ENCODE measurements at places on chromosomes 4 and X.

DNA sequence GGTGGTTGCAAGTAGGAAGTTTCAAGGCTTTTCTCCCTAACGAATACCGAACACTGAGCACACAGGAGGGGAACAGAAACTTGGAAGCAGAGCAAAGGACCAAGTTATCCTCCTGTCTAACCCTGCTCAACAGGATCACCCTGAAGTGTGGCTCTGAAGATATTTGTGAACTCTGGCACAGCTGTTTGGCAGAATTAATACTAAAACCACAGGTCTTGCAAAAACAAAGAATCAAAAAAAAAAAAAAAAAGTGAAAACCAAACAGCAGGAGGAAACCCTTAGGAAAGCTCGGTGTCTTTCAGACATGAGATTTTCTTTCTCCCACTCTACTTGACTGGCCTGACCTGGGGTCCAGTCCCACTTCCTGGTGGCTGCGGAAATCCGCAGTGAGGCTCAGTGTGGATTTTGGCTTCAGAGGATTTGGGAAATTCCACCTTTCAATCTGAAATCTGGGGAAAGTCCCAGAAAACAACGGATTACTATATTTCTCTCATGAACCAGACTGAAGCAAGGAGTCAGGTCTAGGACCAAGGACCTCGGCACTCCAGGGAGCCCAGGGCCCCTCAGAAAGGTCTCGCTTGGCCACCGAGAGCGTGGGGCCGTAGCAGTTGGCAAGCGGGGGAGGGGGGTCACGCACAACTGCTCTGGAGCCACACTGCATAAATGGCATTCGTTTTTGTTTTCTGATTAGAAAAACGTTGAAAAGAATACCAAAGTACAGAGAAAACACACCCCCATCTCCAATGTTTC is 867 bp downstream of the TIFA start:
- DNase-seq: no peak

- DNase-seq: no peak
Measured at GRCh38 chr4:56308384-56308783, 78.9 kb downstream of the AASDH start.

- no peak for DNase-seq
Measured at GRCh38 chr4:106344647-106344970, 24.0 kb downstream of the GIMD1 start.

- no peak for DNase-seq
Measured at GRCh38 chr4:5888222-5889001, 4.5 kb downstream of the CRMP1 start.

GRCh38 chr4:6556263-6556662 is 18.7 kb upstream of the MAN2B2 start:
- DNase-seq: no peak

DNA sequence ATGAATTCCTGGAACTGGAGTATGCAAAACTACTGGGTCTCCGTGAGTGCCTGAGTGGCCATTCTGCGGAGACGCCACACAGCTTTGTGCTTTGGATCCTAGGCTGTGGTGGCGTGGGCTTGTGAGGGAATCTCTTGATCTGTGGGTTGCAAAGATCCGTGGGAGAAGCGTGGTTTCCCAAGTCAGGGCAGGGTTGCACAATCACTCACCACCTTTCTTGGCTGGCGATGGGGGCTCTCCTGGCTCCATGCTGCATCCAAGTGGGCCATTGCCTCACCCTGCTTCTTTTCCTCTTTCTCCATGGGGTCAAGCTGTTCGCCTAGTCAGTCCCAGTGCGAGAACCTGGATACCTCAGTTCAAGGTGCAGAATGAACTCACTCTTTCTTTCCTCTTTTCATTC is 62.5 kb downstream of the SLAIN2 start:
- DNase-seq: no peak

DNA sequence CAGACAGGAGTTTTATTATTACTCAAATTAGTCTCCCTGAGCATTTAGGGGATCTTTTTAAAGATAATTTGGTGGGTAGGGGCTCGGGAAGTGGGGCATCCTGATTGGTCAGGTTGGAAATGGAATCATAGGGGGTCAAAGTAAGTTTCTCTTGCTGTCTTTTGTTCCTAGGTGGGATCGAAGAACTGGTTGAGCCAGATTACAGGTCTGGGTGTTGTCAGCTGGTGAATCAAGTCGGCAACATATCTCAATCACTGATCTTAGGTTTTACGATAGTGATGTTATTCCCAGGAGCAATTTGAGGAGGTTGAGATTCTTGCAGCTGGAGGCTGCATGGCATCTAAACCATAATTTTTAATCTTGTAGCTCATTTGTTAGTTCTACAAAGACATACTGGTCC is 629.5 kb upstream of the AMOT start:
- no peak for DNase-seq

- no peak for DNase-seq
Measured at GRCh38 chr4:10008609-10009005, 12.7 kb downstream of the SLC2A9 start.

GRCh38 chr4:111198446-111198845 is 575.6 kb upstream of the PITX2 start:
- DNase-seq: no peak

DNA sequence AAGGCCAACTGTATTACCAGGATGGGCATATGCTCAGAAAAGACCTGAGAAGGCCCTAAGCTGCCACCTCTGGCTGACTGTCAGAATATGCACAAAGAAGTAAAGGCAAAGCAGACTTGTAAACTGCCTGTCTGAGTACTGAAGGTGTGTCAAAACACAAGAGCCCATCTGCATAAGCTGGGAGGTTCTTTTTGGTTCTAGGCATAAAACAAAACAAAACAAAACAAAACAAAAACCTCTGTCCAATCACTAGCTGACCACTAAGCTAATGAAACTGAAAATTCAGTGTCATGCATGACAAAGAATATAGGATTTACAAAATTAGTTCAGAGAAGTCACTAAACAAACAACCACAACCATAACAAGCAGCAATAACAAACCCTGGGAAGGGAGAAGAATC is 20.6 kb downstream of the SH3D19 start:
- DNase-seq: no peak

GRCh38 chr4:11904846-11905739 is 476.4 kb upstream of the HS3ST1 start:
- DNase-seq: no peak

DNA sequence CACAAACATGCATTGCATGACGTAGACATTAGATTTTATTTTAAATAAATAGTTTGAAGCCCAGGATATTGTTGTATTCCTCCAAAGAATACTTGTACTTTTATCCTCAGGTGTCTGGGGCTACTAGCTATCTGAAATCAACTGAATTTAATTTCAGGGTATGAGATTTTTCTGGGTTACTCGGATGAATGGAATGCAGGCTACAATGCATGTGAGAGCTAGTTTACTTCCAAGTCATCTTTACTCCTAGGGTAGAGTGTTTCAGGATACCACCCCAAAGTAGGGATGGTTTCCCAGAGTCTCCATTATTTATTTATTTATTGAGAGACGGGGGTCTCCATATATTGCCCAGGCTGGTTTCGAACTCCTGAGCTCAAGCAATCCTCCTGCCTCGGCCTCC is 66.4 kb downstream of the HPRT1 start:
- no peak for DNase-seq

- no peak for DNase-seq
Measured at GRCh38 chr4:169744601-169745000, 13.1 kb downstream of the HPF1 start.

DNA sequence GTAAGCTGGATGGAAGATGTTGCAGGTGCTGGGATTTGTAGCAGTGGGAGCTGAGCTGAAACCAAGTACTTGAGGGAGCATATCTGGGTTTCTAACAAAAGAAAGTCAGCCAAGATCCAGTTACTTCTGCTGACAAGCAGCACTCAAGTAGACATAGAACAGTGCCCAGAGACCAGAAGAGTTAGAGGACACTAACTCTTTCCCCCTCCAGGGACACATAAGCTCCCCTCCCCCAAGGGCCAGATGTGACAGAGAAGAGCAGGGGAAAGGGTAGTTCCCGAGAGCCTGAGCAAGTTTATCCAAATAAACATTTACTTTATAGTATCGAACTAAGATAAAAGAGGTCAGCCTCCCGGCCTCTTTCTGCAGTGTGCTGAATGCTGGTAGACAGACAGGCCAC is 12.2 kb downstream of the TRPC3 start:
- DNase-seq: no peak

GRCh38 chr4:175971388-175972179 is 94.1 kb upstream of the WDR17 start:
- DNase-seq: no peak

- no peak for DNase-seq
Measured at GRCh38 chr4:4585012-4585670, 43.3 kb upstream of the STX18 start.

GRCh38 chrX:119537487-119537886 is 27.7 kb downstream of the STEEP1 start:
- no peak for DNase-seq

GRCh38 chr4:71123951-71124350 is 130.5 kb downstream of the DCK start:
- no peak for DNase-seq

DNA sequence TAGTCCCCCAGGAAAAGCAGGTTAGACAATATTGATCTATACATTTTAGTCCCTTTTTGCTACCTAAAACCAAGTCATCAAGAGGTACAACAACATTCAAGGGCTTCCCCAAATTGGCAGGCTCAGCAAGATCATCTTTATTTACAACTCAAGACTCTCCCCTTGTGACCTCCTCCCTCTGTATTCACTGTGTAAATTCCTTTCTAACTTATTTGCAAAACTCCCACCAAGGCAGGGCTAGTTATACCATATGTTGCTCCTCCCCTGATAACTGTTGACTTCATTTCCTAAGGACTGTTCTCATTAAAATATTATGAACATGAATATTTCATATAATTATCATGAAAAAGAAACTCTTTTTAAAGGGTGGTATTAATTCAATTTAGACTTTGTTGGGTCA is 275.6 kb downstream of the DTHD1 start:
- DNase-seq: no peak

GRCh38 chr4:98470831-98471230 is 187.6 kb downstream of the TSPAN5 start:
- DNase-seq: no peak

DNA sequence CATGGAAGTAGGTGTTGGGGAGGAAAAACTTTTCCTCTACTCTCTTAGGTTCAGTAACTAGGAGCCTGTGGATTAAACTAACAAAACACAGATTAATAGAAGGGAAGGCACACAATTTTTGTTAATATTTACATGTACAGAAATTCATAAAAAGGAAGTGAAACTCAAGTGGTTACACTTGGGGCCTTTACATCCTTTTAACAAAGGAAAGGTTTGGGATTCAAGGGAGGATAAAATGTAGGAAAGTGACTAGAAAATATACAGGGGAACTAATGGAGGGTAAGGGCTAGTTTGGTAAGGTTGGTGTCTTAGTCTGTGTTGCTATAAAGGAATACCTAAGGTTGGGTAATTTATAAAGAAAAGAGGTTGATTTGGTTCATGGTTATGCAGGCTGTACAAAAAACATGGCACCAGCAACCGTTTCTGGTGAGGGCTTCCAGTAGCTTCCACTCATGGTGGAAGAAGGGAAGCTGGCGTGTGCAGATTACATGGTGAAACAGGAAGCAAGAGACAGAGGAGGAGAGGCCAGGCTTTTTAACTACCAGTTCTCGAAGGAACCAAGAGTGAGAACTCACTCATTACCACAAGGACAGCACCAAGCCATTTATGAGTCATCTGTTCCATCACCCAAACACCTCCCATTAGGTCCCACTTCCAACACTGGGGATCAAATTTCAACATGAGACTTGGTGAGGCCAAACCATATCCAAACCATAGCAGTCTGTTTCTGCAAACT is 124.4 kb downstream of the CHRDL1 start:
- DNase-seq: no peak

- DNase-seq: no peak
Measured at GRCh38 chr4:173525118-173526011, 4.7 kb downstream of the HAND2 start.

DNA sequence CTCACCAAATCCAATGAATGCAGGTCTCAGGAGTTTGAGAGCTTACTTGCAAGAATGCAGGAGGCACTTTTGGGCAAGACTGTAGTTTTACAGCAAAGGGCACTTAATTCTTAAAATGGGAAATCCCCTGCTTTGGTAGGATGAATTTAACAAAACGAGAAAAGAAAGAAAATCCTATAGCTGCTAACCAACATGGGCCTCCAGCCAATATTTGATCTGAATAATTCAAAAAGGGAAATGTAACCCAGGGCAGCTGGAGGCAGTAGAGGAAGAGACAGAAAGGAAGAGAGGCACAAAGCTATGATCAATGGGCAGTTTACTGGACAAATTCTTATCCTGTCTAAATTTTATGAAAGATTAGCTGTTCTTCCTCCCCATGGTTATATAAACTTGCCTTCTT is 142.3 kb downstream of the SH3KBP1 start:
- no peak for DNase-seq

- DNase-seq: no peak
Measured at GRCh38 chrX:29422034-29422433, 793.3 kb upstream of the MAGEB2 start.

DNA sequence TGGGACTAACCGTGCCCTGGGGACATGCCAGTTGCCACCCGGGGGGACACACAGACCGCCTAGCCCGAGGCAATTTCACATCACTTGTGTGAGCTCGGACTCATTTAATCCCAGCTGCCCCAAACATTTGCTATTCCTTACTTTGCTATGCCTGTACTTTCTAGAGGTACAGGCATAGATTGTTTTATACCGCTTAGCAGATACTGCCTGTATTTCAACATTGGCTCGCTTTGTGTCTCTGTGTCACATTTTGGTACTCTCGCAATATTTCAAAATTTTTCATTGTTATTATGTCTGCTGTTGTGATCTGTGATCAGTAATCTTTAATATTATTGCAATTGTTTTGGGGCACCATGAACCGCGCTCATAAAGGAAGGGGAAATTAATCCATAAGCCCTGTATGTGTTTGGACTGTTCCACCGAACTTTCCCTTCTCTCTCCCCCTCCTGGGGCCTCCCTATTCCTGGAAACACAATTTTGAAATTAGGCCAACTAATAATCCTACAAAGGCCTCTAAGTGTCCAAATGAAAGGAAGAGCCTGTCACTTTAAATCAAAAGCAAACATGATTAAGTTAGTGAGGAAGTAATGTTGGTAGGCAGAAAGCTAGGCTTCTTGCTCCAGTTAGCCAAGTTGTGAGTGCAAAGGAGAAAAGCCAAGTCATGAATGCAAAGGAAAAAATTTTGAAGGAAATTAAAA is 568 bp upstream of the CASP6 start:
- no peak for DNase-seq

DNA sequence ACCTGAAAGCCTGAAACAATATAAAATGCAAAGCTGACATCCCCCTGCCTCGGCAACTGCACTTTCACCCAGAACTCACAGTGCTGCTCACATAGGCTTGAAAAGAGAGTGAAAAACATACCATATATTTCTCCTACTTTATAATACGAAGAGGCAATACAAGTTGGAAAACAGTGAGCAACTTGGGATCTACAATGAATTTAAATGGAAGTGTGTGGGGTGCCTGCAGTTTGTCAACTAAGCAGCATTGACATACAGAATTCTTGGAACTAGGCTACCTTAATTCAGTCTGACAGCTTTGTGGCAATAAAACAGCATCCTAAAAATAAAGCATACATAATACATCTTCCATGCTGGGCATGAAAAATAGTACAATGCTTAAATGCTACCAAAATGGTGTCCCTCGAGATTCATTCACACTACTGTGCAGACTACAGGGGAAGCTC is 8.0 kb downstream of the GASK1B start:
- DNase-seq: no peak
